ENCODE measurements at places on chromosomes 1 and 21.

GRCh38 chr21:45265721-45266517, 21.8 kb downstream of the POFUT2 start:
- DNase-seq = no peak

DNA sequence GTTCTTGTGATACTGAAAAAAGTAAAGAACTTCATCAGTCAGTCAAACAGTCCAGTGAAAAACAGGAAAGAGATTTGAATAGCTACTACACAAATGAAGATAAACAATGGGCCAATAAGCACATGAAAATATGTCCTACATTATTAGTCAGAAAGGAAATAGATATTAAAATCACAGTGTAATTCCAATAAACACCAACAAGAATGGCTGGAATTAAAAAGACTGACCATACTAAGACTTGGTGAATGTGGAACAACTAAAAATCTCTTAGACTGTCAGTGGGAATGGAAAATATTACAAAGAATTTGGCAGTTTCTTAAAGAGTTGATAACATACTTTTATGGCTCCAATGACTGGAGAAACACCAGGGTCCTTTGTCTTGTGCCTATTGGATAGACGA, 241.8 kb upstream of the USP24 start:
- DNase-seq = no peak

DNA sequence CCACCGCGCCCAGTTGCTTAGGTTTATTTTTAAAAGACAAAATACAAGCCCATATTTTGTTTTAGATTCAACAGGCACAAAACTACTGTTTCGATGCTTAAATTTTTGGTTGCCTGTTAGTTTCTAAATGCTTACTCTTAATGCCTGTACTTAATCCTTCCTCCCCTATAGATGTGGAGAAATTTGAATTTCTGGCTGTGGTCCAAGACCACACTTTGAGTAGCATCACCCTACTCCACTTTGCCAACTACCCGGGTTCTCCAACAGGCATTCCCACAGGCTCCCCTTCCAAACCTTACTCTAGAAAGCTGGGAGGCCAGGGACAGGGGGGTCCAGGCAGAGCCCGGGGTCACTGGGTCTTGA, 20.0 kb downstream of the LACTBL1 start:
- DNase-seq = no peak

GRCh38 chr1:35808450-35809113, 766 bp downstream of the AGO4 start:
- DNase-seq = no peak

DNA sequence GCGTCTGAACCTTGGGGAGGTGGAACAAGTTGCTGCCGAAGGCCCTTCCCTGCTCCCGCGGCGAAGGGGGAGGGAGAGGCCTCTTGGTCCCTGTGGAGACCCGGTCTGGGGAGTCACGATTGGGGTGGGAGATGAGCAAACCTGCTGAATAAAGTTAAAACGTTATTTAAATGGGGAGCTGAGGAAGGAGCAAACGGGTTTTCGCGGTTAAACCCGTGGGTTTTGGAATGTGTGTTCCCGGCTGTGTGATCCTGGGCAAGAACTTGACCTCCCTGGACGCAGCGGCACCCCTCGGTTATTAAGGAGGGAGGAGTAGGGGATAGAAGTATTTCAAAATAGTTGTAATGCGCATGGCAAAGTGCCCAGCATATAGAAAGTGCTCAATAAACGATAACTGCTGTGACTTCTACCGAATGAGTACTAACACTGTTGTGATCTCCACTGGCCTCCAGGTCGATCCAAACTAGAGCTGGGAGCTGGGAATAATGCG, 3.4 kb downstream of the FAM110D start:
- no peak for DNase-seq

DNA sequence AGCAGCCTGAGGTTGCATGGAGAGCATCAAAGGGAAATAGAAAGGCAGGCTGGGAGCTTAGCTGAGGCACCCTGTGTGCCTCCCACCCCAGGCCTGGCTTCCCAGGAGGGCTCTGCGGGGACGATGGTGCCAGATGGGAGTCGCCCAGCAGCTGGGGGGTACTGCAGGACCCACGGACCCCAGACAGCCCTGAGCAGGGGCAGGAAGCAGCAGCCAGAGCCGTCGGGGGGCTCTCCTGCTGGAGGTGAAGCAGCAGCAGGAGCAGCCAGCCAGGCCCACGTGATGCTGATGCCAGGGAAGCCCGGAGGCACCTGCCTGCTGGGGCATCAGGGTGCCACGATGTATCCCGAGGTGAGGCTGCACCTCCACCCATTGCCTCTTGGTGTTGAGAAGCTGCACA, 20.4 kb downstream of the RAP1GAP start:
- no peak for DNase-seq

GRCh38 chr1:233240371-233240770, 55.2 kb downstream of the PCNX2 start:
- DNase-seq = no peak

Measured in activated naive CD4-positive, alpha-beta T cell (primary cell).